Type B pancreatic cell (in vitro differentiated cells): ENCODE measurements at places on chromosomes 6 and 20. TPM values are rescaled to one million over a fixed set of nuclear protein-coding genes. Genes with fewer than 3 reads are reported as not detected.

The RBBP8NL gene
- total RNA-seq, result 7.3 and 17.9 TPM in 2 replicates

The SCUBE3 gene
- 14.7 and 14.9 TPM in 2 replicates for total RNA-seq

The SLC2A10 gene
- total RNA-seq, result 12.3 and 15.8 TPM in 2 replicates

The OR2B6 gene
- not detected in 2 replicates for total RNA-seq

The KCNK16 gene
- 22.6 and 41.1 TPM in 2 replicates for total RNA-seq

The CGA gene
- 0.43 and 30.3 TPM in 2 replicates for total RNA-seq

The B3GAT2 gene
- total RNA-seq, result 0.05 and 1.7 TPM in 2 replicates

The ITPR3 gene
- total RNA-seq, result 24.6 and 56.1 TPM in 2 replicates

The TFAP2D gene
- total RNA-seq, result not detected in 2 replicates

The ALDH5A1 gene
- total RNA-seq, result 9.6 and 14.7 TPM in 2 replicates

The WFDC5 gene
- 0.41 and 0.74 TPM in 2 replicates for total RNA-seq

The CD40 gene
- 0.40 and 1.5 TPM in 2 replicates for total RNA-seq

The MOXD1 gene
- total RNA-seq, result 3.7 and 22.0 TPM in 2 replicates

The SPEF1 gene
- 0.55 and 3.0 TPM in 2 replicates for total RNA-seq

The ZC3H12D gene
- total RNA-seq, result 0.58 and 0.98 TPM in 2 replicates

The EZR gene
- 166 and 349 TPM in 2 replicates for total RNA-seq

The CYP21A2 gene
- 0.14 and 0.68 TPM in 2 replicates for total RNA-seq

The GPLD1 gene
- total RNA-seq, result 1.2 and 3.8 TPM in 2 replicates

The COX4I2 gene
- total RNA-seq, result not detected in 2 replicates

The TMEM74B gene
- total RNA-seq, result 10.7 and 12.0 TPM in 2 replicates

The RPRD1B gene
- total RNA-seq, result 29.7 and 41.9 TPM in 2 replicates

The AKAP12 gene
- total RNA-seq, result 67.4 and 138 TPM in 2 replicates

The SLC22A2 gene
- not detected in 2 replicates for total RNA-seq

The LPIN3 gene
- 17.5 and 31.6 TPM in 2 replicates for total RNA-seq

The BMP7 gene
- total RNA-seq, result 115 and 287 TPM in 2 replicates

The FKBP1A gene
- 149 and 177 TPM in 2 replicates for total RNA-seq

The CD109 gene
- 1.3 and 1.5 TPM in 2 replicates for total RNA-seq

The FNDC1 gene
- total RNA-seq, result 0.14 and 1.7 TPM in 2 replicates

The EFCAB8 gene
- 0.07 and 0.97 TPM in 2 replicates for total RNA-seq
